ENCODE measurements at places on chromosomes 11 and 22.

DNA sequence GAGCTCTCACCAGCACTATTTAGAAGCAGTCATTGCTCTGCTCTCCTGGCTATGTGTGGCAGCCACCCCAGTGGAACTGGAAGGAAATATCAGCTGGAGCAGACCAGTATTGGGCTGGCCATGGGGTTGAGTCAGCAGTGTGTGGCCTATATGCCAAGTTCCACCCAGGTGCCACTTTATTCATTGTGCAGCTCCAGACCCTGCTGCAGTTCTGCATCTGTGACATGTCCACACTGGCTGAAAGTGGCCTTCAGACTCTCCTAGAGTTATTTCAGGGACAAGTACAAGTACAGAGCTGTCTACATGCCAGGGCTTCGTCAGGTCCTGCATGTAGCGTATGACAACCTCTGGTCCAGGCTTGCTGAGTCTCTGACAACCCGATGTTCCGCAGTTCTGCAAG is 55.2 kb downstream of the CABIN1 start:
- DNase-seq: no peak

DNA sequence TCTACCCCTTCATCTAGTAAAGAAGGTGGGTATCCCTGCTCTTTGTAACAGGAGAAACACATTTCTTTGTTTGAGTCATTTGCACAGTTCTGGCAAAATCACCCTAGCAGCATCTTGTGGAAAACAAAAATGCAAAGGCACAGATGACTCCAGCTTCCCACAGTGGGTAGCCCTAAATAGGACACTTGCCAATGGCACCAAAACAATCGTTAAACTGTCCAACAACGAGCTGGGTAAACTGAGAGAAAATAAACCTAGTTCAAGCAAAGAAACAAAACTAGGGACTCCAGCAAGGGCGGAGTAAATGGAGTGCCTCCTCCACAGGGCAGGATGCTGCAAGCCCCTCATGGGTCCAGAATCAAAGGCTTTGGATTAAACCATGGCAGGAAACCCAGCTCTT is 239.5 kb downstream of the NTM start:
- DNase-seq: no peak

DNA sequence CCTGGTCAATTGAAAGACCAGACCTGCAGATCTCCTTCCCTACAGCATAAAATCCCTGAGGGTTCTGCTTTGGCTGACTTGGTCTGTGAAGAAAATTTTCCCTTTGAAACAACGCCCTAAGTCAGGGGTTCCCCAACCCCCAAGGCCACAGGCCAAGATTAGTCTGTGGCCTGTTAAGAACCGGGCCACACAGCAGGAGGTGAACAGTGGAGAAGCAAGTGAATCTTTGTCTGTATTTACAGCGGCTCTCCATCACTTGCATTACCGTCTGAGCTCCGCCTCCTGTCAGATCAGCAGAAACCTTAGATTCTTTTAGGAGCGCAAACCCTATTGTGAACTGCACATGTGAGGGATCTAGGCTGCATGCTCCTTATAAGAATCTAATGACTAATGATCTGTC is 38.2 kb downstream of the CCDC83 start:
- DNase-seq: peak; percentile 54

DNA sequence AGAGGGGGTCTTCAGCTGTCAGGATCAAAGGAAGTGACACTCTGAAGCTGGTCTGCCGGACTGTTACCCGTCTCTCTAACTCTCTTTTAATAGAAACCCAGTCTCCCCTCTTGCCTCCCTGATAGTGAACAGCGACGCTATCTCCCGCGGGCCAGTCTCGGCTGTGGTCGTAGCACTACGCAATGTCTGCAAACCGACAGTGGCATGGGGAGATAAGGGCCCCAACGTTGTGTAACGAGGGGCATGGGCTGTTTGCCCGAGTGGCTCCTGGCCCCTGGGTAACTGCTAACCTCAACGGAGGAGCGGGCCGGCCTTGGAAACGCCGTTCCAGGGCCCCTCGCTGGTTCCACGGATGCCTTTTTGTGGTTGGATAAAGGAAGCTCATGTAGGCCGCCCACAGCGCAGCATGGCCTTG is 23.3 kb downstream of the ZBTB16 start:
- no peak for DNase-seq

GRCh38 chr22:47406896-47407295 is 644.4 kb downstream of the TBC1D22A start:
- peak; percentile 24 for DNase-seq

DNA sequence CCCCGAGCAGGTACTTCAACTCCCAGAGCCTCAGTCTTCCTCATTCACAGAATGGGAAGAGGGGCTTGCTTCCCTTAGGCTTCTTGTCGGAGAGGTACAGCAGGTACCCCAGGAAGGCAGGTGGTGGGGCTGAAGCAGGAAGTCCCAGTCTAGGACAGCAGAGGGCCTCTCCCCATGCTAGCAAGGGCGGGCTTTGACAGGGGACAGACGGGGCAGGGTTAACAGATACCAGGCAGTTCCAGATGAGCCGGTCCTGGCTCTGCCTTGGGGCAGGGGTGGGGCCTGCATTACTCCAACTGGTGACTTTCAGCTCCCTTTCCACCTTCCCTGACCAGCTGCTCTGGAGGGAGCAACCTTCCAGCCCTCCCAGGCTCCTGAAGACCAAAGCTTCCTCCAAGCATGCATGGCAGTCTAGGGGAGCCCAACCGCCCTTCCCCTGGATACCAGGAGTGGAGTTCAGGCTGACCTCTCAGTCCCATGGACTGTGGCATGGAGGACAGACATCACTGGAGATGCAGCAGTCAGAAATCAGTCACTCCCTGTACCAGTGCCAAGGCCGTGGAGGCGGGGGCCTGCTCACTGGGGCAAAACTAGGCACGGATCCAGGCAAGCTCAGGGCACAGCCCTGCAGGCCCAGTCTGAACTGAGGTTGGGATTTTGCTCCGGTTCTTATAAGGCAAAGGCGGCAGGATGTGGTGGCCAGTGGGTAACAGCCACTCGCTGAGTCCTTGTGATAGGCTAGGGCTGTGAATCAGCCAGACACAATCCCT is 60.5 kb downstream of the NAT10 start:
- peak; percentile 87 for DNase-seq

- no peak for DNase-seq
Measured at GRCh38 chr11:11598243-11598642, 23.6 kb downstream of the GALNT18 start.

GRCh38 chr11:15198284-15198683 is 83.6 kb downstream of the INSC start:
- DNase-seq: no peak

DNA sequence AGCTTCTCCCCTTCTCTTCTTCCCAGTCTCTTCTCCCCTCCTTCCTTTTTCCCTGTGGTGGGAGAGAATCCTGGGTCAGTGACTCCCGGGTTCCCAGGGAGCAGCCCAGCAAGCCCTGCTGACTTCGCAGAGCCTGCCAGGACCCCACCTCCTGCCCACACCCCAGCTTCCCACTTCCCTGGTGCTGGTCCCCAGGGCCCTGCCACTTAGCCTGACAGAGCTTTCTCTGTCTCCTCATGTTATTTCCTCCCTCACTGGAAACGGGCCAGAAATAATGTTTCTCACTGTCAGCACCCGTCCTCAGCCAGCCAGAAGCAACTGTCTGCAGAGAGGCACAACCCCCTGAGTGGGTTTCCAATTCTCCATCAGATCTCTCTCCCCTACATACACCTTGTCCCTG is 27.1 kb downstream of the C11orf96 start:
- no peak for DNase-seq

DNA sequence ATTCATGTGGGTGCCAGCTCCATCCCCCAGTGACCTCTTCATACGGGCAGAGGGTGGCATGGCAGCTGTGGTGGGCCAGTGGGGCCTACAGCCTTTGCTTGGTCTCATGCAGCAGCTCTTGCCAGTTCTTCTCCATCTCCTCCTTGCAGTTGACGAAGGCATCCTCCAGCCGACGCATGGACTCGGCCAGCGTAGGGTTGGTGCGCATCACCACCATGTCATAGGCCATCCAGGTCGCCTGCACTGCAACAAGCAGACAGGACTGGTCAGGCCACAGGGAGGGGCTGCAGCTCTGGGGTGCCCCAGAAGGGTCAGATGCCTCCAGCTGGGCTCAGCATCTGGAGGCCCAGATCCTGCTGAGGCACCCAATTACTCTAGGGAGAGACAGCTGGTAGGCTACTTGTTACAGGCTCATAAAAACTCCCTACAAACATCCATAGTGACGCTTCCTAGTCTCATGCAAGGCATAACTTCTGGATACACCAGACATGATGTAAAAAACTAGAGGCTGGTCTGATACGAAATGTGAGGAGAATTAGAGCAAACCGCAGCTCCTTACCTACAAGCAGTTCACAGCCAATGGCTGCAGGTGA is 5.6 kb downstream of the KLHDC7B start:
- no peak for DNase-seq

GRCh38 chr11:86294026-86294425 is 8.0 kb upstream of the HIKESHI start:
- DNase-seq: no peak

- no peak for DNase-seq
Measured at GRCh38 chr11:27545946-27546345, 39.4 kb upstream of the LIN7C start.

DNA sequence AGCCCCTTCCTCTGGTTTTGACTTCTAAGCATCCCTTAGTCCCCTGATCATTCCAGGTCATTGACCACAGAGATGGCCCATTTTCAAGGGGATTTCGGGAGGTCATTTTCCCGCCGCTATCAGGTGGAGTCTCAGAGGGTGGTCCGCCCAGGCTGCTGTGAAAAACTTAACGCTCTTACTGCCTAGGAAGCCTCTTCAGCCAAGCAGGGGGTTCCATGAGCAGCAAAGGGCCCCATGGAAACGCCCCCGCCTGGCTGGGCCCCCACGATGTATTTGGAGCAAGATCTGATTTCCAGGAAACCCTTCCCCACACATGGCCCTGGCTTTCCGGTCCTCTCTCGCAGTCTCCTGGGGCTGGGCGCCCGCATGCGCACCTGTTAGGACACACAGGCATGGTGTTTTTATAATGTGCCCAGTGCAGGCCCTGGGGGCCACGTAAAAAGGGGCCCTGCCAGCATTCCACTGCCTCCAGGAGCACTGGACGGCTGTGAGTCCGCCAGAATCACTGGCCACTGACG is 32.5 kb downstream of the ANO1 start:
- DNase-seq: no peak
